DND-41 (cell line): ENCODE measurements at places on chromosomes 2 and 18.
A peak's percentile ranks its signal among the peaks of the same experiment; 100 is the strongest.

GRCh38 chr2:239890206-239890746 lies 134.9 kb downstream of the NDUFA10 start:
- no peak for DNase-seq

DNA sequence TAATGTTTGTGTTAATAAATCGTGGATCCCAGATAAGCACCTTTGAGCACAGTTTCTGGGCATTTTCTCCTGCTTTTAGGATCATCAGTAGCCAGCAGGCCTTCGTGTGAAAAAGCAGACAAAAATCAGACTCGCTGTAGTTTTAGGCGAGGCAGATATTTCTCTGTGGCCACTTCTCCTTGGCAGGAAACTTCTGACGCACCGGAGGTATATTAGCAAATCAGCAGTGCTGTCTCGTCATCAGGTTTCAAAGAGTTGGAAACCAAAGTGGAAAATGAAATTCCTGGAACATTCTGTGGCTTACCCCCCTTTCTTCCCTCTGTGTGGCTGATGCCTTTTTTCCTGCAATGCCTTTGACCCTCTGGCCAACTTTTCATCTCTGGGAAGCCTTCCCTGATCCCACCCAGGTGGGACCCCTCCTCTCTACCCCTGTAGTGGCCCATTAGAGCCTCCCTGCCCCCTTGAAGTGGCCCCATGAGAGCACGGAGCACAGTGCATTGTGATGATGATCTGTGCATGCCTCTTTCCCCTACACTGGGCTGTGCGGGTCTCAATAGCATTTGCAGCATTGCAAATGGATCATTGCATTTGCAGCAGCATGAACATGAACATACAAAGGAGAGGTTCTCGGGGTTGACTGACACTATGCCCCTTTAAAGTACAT lies 93.3 kb downstream of the RNF144A start:
- no peak for DNase-seq

DNA sequence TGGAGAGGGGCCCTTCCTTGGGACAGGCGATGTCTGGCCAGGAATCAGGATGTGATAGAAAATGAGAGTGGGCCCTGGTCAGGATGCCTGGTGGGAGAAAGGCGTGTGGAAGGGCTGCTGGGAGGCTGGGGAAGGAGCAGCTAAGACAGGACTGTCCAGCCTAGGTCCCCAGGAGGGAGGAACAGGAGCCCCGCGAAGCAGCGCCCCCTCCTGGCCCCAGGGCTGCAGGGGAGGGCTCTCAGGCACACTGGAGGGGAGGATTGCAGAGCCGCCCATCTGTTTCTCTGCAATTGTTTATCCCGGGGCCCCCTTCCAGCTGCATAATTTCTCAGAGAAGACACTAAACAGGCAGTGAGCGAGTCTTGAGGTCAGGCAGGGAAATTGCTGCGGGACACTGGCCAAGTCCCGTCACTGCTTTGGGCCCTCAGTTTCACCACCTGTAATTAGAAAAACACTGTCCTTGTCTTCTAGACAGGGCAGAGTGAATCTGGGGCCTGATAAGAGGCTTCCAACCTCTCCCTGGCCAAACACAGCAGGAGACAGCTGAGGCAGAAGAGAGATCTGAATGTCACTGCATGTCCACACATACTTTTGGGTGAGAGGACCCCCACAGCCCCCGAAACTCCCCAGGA lies 3.9 kb upstream of the NPPC start:
- DNase-seq, result no peak

DNA sequence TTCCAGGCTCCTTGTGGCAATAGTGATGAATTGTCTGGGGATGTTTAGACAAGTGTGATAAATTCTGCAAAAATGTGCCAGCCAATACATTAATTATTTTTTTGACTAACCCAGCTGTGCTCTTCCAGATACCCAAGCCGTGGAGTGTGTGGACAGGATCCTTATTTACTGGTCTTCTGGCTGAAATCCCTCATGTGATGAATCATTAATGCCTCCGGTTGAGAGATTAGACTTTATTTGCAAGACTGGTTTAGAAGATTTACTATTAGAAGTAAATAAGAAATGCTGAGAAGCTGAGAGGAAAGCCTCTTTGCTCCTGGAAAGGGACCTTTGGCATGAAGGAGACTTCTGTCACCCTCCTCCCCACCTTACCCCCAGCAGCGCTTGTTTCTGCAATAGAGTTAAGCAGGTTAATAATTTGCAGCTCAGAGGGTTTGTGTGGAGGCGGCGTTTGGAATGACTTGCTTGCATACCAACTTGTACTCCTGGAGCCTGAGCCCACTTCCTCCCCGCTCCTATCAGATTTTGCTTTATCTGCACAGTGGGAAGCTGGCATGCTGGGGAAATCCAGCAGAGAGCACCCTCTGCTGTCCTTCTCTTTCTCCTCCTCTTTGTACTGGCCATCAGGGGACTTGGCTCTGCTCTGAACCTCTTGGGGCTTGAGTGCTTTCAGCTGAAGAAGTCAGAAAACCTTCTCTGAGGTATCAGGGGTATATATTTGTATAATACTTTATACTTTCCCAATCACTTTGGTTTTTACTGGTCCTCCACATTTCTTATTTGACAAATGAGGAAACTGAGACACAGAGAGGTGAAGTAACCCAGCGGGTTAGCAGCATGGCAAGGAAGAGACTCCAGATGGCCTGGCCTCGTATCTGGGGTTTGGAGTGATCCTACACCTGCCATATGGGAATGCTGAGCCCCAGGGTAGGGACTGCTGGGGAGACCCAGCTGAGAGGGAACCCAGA lies 16.3 kb downstream of the SLC3A1 start:
- peak; percentile 9 for DNase-seq

- DNase-seq, result no peak
Measured at GRCh38 chr2:147789720-147790119, 55.1 kb upstream of the ACVR2A start.

DNA sequence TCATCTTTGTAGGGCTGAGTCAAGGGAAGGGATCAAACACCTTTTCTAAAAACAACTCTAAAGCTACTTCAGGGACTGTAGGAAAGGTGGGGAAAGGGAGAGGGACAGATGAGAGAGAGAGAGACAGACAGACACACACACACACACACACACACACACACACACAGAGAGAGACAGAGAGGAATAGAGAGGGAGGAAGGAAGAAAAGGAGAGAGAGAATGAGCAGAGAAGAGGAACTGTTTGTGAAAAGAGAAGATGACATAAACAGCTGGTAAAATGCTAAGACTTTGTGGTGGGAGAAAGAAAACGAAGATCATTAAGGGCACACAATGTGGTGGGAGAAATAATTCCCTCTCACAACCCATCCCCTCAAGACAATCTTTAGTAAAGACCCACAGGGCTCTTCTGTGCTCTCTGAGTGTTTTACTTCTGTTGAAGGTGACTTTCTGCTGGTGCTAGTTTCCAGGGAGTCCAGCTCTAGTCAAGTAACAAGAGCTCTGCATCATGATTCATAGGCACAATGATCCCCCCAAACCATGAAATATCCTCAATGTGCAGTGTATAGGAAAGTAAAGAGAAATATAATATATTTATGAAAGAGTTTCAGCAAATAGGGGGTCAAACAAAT lies 77.2 kb upstream of the STK17B start:
- no peak for DNase-seq
